ENCODE measurements at places on chromosomes 1 and 21. TPM values are rescaled to one million over a fixed set of nuclear protein-coding genes. Genes with fewer than 3 reads are reported as not detected.

CRTC2 gene
- 4.6 TPM for total RNA-seq

CRYBG2 gene
- under 0.01 TPM for total RNA-seq

S100A9 gene
- total RNA-seq: not detected

IVL gene
- total RNA-seq: not detected

NIBAN1 gene
- 71.1 TPM for total RNA-seq

EFNA1 gene
- 0.17 TPM for total RNA-seq

CYP2J2 gene
- total RNA-seq: 0.29 TPM

SLAMF7 gene
- not detected for total RNA-seq

GJB4 gene
- not detected for total RNA-seq

HPCA gene
- total RNA-seq: not detected

KRTAP11-1 gene
- not detected for total RNA-seq

SH2D1B gene
- total RNA-seq: not detected

HCN3 gene
- total RNA-seq: 0.87 TPM

ECM1 gene
- 74.4 TPM for total RNA-seq

PTPN22 gene
- 1.2 TPM for total RNA-seq

HORMAD1 gene
- not detected for total RNA-seq

MEGF6 gene
- 5.3 TPM for total RNA-seq

PLA2G2F gene
- not detected for total RNA-seq

NOS1AP gene
- total RNA-seq: 0.29 TPM

AMY1A gene
- total RNA-seq: not detected

ZNF593OS gene
- total RNA-seq: not detected

HCRTR1 gene
- total RNA-seq: not detected

SEMA6C gene
- total RNA-seq: 1.2 TPM

LAMB3 gene
- 42.8 TPM for total RNA-seq

ASCL5 gene
- total RNA-seq: not detected

SLC35E2B gene
- total RNA-seq: 59.7 TPM

LRRC53 gene
- not detected for total RNA-seq

CLK2 gene
- total RNA-seq: 30.4 TPM

SLC9A1 gene
- total RNA-seq: 11.9 TPM

PRAMEF14 gene
- not detected for total RNA-seq

PM20D1 gene
- total RNA-seq: under 0.01 TPM

HSD3B2 gene
- total RNA-seq: not detected

RYR2 gene
- total RNA-seq: not detected

GBP7 gene
- not detected for total RNA-seq

RAP1GAP gene
- total RNA-seq: 0.15 TPM

UBL4B gene
- not detected for total RNA-seq

LRRC71 gene
- total RNA-seq: not detected
